DMS153 (cell line): ENCODE measurements at places on chromosomes 1 and 21.
A peak's percentile ranks its signal among the peaks of the same experiment; 100 is the strongest.

GRCh38 chr1:101259744-101260148 is 22.9 kb downstream of the S1PR1 start:
- no peak for DNase-seq

DNA sequence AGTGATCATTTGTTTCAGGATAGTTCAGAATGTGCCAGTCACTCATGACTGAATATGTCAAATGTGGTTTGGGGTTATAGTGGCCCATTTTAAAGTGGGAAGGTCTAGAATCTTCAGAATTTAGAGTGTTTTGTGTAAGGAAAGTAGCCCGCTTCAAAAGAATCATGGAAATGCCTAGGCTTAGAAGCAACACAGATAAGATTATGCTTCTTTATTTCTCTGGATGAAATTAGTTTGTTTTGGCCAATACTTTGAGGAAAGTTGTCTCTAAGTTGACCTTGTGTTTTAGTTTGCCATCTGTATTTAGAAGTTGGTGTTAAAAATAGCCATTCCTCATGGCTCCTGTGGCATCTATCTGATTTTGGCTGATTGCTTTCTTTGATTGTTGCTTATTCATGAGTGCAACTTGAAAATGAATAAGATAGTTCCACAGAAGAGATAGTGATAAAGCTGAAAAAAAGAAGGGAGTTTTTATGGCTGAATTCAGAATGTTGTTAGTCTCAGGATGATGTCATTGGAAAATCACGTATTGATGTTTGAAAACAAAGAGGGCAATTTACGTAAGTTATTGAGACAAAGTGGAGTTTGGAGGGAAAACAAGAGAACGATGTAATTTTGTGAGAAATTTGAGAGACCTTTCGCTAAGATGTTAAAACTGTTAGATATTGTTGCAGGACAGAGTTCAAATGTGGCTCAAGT is 71.9 kb downstream of the PLA2G4A start:
- no peak for DNase-seq

GRCh38 chr21:44887807-44888580 is 14.5 kb upstream of the PTTG1IP start:
- DNase-seq, result no peak

- DNase-seq, result no peak
Observed at GRCh38 chr1:180933141-180933540, 20.4 kb downstream of the KIAA1614 start.

GRCh38 chr1:168264296-168264695 is 16.4 kb upstream of the TBX19 start:
- DNase-seq, result no peak

DNA sequence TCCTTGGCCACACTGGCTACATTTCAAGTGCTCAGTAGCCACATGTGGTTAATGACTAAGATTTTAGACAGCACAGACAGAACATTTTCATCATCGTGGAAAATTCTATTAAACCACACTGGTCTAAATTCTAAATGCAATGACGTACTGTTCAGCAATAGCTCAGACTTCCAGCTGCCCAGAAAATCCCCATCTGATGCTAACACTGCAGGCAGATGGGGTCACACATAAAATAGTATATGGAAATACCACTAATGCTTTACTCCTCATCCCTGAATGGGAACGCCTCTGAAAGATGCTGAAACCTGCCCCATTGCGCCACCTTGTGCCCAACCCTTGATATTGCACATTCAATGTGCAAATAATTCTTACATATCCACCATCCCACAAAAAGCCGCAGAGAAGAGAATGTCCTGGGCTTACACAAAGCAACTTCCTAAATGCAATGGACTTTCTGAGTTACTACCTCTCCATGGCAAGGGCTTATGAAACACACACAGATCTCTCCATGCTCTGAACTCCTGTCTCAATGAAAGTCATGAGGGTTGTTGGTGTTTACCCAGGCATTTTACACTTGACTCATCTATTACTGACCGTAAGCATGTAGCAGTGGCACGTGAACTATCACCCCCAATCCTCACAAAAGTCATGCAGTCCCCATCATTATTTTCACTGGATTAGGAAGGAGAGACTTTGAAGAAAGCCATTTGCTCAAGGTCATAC is 20.3 kb upstream of the SLC5A9 start:
- DNase-seq, result peak; percentile 74

- no peak for DNase-seq
Observed at GRCh38 chr1:86450847-86451246, 17.9 kb upstream of the CLCA1 start.

- DNase-seq, result no peak
Observed at GRCh38 chr1:232705815-232706575, 76.1 kb upstream of the SIPA1L2 start.

- DNase-seq, result no peak
Observed at GRCh38 chr1:18752409-18752808, 107.1 kb downstream of the TAS1R2 start.

GRCh38 chr1:181324797-181325616 is 158.3 kb upstream of the CACNA1E start:
- no peak for DNase-seq

DNA sequence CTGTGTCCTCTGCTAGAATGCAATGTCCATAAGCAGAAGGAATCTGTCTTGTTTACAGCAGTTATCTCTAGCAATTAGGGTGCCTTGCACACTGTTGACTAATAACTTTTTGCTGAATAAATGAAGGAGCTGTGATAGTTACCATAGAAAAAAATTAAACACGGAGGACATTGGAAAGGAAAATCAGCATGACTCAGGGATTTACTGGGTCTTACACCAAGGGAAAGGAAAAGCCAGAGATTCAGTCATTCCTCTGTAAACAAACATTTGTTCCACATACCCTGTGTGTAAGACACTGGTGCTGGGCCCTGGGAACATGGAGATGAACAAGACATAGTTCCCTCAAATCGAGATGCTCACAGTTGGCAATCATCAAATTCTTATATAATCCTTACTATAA is 183.3 kb downstream of the PTGER3 start:
- DNase-seq, result no peak

DNA sequence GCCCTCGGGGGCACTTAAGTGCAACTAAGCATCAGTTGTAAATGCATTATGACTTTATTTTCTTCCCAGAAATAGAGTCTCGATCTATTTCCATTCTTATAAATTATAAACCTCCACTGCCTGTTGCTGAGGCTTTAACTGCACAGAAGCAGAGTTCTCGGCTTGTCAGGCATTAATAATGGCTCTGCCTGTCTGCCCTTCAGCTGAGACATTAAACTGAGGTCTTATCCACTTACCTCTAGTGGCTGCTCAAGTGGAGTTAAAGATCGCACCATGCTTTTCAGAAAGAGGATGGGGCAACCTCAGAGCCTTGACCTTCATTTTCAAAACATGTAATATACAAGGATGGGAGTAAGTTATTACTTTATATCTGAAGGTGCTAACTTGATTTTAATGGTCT is 597.6 kb upstream of the PRMT6 start:
- no peak for DNase-seq

DNA sequence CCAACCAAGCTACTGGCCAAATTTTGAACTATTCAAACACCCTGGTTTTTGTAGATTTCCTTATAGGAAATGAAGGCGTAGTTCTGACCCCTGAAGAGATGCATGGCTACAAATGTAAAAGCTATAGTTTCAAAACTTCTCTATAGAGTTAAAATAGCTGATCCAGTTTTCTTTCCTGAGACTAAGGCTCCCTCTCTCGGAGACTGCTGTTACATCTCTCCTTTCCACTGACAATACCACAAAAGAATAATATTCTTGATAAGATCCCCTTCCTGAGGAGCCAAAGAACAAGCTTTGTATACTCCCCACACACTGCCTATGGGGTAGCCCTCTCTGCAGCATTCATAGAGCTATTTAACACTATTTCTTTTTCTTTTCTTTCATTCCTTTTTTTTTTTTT is 6.7 kb upstream of the CFAP126 start:
- DNase-seq, result no peak

GRCh38 chr1:10484521-10484920 is 9.8 kb downstream of the PEX14 start:
- DNase-seq, result no peak

DNA sequence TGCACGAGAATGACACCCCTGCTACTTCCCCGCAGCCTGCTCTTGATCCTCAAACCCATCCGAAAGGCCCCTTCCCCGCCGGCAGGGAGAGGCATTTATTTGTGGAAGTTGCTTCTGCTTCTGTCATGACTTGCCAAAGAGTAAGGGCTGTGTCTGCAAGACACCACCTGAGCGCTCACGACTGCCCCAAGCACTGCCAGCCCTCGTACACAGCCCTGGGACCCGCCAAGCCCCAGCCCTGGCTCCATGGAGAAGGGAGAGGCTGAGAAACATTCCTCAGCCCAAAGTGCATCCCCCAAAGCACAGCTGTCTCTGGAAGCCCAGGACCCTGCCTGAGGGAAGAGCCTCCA is 6.3 kb upstream of the TPRG1L start:
- no peak for DNase-seq

- DNase-seq, result no peak
Observed at GRCh38 chr1:82266351-82266750, 465.6 kb downstream of the ADGRL2 start.

GRCh38 chr1:10900691-10901090 is 104.2 kb upstream of the CASZ1 start:
- DNase-seq, result no peak

- DNase-seq, result peak; percentile 74
Observed at GRCh38 chr21:44428281-44428960, 26.9 kb upstream of the LRRC3 start.

GRCh38 chr21:22710721-22711120 is 1712.5 kb downstream of the NCAM2 start:
- no peak for DNase-seq

GRCh38 chr1:57520743-57521515 is 97.1 kb upstream of the DAB1 start:
- DNase-seq, result no peak

DNA sequence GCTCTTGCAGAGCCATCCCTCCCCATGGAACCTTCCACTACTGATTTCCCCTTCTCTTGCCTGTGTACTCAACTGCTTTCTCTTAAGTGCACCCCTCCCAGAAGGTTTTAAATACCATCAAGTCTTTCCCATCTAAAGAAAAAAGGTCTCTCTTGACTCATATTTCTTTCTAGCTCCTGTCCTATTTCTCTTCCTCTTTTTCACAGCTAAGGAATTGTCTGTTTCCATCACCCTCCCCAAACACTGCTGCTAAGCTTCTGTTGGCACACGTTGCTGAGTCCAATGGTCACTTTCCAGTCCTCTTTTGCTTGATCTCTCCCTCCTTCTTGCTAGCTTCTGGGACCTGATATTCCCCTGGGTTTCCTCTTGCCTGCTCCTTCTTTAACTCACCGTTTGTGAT is 13.3 kb upstream of the GNL2 start:
- DNase-seq, result no peak

DNA sequence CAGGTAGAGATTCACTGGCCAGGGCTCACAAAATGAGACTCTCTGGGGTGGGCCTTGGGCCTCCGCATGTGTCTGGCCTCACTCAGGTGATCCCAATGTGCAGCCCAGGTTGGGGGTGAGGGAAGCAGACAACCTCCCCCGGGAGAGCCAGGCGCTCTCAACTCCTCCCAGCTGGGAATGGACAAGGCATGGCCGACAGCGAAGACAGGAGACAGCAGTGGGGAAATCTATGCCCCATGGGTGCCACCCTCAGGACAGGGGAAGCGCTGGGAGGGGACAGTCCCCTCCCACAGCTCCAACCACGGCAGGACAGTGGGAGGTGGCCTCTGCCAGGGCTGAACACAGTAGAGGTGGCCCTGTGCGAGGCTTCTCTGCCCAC is 47.7 kb downstream of the PRDM15 start:
- no peak for DNase-seq

DNA sequence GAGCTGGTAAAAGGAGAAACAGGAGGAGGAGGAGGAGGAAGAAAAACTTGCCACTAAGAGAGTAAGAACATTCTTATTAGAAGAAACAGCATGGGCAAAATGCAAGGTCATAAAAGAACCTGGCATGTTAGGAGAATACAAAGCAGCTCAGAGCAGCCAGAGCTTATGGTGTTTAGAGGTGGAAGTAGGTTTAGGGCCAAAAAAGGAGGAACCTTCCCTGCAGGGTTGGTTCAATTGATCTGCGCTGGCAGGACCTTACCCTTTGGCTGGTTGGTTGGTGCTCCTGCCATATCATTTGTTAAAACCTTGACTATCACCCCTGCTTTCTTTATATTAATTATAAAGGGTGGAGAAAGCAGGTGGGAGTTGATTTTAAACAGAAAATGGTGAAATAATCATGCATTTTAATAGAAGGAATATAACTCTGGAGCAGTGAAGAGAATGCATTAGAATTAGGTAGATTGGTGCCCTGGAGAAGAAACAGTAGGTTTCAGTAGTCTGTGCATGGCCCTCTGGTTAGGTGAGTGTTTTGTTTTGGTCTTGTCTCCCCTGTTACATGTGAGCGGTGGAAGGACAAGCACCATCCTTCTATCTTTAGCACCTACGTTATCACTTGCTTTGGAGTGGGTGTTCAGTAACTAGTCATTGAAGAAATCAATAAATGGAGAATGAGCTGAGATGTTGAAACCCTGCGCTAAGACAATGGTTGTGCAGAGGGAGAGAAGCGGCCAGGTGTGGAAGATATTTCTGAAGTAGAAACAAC is 110.4 kb upstream of the NGF start:
- DNase-seq, result no peak

- DNase-seq, result no peak
Observed at GRCh38 chr1:211632808-211633523, 42.5 kb downstream of the NEK2 start.

DNA sequence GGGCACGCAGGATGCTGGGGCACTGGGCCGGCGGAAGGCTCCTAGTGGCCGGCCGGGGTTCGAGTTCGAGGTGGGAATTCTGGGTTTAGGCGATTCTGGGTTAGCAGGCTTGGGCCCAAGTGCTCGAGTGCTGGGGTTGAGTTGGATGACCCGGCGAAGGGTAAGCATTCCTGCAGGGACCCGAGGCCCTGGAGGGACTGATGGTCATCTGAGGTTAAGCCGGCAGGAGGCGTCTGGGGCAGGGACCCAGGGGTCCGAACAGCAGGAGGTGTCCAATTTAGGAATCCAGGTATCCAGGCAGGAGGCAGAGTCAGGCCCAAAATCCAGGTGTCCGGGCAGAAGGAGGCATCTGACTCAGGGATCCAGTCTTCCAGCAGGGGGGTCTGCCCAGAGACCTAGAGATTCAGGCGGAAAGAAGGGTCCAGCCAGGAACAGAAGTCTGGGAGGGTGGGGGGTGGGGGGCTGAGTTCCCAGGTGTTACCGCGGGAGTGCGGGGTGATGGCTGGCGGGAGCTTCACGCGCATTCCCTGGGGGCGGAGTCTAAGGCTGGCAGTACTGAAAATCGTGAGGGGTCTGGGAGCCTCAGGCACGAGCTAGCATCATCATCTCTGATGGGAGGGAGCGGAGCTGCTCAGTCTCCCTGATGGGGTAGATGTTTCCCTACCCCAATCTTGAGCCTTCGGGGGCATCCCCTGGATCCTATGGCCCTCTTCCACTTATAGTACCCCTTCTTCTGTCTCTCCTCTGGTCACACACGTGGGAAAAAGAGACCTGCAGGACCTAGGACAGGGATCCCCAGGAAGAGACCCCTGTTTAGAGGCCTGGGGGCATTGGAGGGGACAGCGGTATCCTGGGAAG is 585 bp downstream of the GPR3 start:
- DNase-seq, result no peak
